ENCODE measurements at places on chromosomes 7 and 10. TPM values are rescaled to one million over a fixed set of nuclear protein-coding genes. Genes with fewer than 3 reads are reported as not detected.

GRCh38 chr7:85833066-85833465 is 646.2 kb upstream of the SEMA3D start:
- no peaks in the 10 kb centered on the region for H3K36me3 ChIP-seq
- no peak overlapping the region for H3K27ac ChIP-seq
- H3K27me3 ChIP-seq: no peaks in the 10 kb centered on the region
- H3K4me3 ChIP-seq: no peak overlapping the region

DNA sequence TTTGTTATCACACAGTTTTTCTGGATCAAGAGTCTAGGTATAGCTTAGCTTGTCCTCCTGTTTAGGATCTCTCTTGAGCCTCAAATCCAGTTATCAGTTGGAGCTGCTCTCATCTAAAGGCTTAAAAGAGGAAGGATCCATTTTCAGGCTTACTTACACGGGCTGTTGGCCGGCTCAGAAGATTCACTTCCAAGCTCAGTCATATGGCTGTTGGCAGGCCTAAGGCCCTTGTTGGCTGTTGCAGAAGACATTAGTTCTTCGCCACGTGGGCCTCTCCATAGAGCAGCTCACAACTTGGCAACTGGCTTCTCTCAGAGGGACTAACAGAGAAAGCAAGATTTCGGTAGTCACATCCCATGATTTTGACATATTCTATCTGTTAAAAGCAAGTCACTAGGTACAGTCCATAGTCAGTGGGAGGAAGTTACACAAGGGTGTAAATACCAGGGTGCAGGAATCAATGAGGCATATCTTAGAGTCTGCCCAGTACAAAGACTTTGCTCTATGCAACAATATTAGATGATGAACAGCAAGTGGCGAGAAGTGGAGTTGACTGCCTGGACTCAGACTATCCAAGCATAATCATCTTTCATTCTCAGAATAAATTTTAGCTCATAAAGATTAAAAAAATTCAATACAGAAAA is 280.1 kb upstream of the MBL2 start:
- no peaks in the 10 kb centered on the region for H3K36me3 ChIP-seq
- no peak for DNase-seq
- no peaks in the 10 kb centered on the region for H3K4me1 ChIP-seq
- no peak overlapping the region for H3K27ac ChIP-seq

- H3K4me3 ChIP-seq: no peak overlapping the region
- peaks cover 3% of the 10 kb centered on the region for H3K4me1 ChIP-seq
- H3K27ac ChIP-seq: no peak overlapping the region
- no peak for DNase-seq
- no peaks in the 10 kb centered on the region for H3K36me3 ChIP-seq
Measured at GRCh38 chr7:82472966-82473365, 29.4 kb upstream of the CACNA2D1 start.

The C1GALT1 gene
- 26.3 TPM for total RNA-seq

The EPC1 gene
- total RNA-seq: 35.8 TPM

The TEX36 gene
- total RNA-seq: not detected

The PAX4 gene
- total RNA-seq: not detected

The EVX1 gene
- total RNA-seq: not detected

The STRIP2 gene
- 1.1 TPM for total RNA-seq

The RBP3 gene
- total RNA-seq: not detected
